Esophagus squamous epithelium (tissue), 5 donors: ENCODE measurements at places on chromosomes 5 and 9.

- DNase-seq: no peak
Measured at GRCh38 chr9:70020217-70020616, 23.4 kb upstream of the MAMDC2 start.

DNA sequence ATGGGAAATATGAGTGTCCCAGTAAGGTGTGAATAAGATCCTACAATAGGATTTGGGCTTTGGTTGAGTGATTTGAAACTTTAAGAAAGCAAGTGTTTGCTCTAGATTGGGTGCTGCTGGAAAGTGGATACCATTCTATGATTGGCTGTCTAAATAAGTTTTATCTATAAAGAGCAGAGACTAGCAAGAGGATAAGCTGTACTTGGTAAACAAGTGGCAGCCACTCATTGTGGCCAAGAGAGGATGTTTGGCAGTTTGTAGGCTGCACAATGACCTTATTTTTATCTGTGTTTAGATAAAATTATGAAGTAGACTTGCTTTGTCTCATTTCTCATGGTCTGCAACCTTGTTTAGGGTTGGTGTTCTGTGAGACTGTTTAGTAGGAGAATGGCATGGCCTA is 341.6 kb upstream of the PIK3R1 start:
- DNase-seq: no peak

DNA sequence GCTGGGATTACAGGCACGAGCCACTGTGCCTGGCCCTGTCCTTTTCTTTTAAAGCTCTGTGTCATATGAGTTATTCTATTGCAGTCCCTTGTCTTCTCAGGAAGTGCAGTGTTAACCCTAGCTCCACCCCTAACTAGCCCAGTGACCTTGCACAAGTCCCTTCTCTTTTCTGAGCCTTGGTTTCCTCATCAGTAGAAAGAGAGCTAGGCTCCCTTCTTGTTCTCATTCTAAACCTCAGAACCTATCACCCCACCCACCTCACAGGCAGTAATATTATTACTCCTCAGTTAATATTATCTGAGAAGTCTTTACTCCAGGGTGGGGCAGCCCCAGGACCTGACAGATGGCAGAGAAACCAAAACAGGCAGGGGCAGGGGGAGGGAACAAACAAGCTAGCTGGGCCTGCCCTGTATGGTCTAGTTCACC is 7.2 kb downstream of the CYFIP2 start:
- no peak for DNase-seq

- no peak for DNase-seq
Measured at GRCh38 chr5:9269014-9269413, 276.9 kb downstream of the SEMA5A start.

DNA sequence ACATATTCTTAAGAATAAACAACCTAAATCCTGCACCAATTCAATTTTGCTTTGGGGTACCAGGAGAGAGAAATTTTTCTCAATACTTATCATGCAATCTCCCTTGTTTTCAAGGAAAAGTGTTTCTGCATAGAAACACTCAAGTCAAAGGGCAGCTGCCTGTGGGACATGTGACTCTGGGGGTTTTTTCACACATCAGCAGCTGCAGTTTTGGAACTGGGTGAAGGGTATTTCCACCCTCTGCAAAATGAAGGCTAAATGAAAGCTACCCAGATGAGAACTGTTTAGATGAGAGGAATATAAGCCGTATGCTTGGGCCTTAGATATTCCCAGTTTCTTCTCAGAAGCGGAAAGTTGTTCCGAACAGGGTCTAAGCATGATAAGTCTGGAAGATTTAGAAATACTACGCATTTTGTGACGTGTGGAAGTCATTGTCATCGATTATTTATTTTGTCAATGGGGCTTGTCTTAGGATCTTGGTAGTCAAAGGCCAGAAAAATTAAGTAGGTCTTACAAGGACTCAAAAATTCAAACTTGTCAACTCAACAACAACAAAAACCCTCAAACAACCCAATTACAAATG is 64.3 kb upstream of the BOD1 start:
- no peak for DNase-seq

DNA sequence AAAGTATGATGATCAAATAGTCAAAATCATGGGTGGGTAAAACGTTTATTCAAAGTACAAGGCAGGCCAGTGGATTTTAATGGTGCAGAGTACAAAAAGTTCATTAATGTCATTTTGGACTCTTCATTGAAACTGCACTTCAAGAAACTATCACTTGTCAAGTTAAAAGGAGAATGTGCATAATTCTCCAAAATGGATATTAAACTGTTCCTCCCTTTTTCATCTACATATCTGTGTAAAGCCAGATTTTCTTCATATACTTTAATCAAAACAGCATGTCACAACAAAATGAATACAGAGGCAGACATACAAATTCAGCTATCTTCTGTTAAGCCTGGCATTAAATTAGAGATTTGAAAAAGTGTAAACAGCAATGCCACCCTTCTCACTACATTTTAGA is 401.6 kb downstream of the NR2F1-AS1 start:
- no peak for DNase-seq

- DNase-seq: no peak
Measured at GRCh38 chr5:63916786-63917185, 45.5 kb downstream of the HTR1A start.

DNA sequence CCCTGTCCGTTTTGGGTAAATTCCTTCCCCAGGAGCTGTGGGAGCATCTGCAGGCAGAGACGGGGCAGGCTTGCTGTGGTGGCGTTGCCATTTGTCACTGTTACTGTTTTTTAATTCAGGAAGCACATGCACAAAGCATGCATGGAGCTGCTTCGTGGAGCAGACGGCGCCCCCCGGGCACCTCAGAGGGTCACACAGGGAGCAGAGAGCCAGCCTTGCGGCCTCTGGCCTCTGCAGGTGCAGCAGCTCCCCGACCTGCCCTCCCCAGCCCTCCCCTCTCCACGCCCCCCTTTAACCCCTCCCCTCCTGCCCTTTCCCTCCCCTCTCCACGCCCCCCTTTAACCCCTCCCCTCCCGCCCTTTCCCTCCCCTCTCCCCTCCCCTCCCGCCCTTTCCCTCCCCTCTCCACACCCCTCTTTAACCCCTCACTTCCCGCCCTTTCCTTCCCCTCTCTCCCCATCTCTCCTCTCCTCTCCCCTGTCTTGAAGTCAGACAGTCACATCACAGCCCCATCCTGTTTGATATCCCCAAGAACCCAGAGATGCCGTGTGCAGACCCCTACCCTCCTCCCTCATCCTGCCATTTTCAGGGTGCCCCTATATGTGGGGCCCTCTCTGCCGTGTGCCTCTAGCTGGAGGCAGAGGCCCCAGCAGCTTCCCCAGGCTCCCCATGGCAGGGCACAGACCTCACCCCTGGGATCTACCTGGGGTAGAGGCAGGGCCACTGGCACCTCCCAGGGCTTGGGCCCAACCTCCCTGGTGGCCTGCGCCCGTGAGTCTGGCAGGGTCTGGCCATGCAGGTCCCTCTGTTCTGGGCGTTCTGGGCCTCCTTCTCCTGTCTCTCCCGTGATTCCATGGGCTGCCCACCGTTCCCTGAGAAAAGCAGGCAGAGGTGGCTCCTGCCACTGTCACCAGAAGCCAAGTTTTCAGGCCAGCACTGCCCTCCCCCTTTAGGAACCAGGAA is 29.6 kb upstream of the UBAC1 start:
- peak; percentile 22 for DNase-seq

- DNase-seq: no peak
Measured at GRCh38 chr9:113652355-113653152, 189.0 kb downstream of the RGS3 start.

GRCh38 chr5:112445626-112446350 is 26.7 kb upstream of the EPB41L4A start:
- no peak for DNase-seq

GRCh38 chr5:30693326-30693725 is 500.2 kb upstream of the CDH6 start:
- no peak for DNase-seq

DNA sequence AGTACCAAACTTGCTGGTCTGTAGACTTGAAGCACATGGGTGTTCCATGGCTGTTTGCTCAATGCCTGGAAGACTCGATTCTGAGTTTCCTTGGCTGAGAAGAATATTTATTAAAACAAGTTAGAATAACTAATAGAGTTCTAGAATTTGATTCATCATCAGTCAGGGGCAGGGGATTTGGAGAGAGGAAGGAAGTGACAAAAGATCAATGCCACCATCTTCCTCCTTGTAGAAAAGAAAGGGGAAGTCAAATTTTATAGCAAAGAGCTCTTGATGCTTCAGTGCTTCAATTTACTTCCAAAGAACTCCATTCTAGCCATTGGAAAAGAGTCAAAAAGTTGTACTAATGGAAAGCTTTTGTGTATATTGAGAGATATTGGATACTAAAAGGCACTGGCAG is 236.3 kb downstream of the MCTP1 start:
- DNase-seq: no peak

- no peak for DNase-seq
Measured at GRCh38 chr5:52948418-52949076, 40.6 kb upstream of the ITGA2 start.

DNA sequence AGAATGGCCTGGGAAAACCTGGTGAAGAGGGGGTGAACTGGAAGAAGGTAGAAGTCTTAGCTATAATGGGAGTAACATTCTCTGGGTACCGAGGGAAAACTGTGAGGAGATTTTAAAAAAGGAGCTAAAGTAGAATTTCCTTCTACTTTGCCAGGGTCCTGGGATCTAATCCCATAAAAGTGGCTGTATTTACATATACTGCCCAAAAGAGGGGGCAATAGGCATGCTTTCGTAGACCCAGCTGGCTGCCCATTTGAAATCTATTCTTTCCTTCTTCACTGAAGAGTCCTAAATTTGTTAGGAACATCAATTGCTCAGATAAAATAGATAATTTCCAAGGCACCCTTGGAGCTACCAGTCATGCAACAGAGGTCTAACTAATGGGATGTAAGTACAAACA is 159.2 kb downstream of the CDC42SE2 start:
- no peak for DNase-seq

DNA sequence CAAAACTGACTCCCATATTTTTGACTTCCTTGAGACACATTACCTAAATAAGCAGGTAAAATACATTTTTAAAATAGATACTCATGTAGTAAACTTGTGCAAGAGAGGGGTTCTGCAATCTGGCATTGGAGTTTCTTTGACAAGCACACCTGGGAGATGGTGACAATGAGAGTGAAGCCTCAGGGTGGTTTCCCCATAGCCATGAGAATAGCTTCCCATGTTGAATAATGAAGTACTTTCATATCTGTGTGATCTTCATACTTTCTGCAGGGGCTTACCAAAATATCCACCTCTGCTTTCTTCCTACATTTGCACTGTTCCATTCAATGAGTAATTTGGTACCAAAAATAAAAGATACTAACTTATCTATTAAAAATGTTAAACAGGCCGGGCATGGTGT is 44.7 kb upstream of the VCAN start:
- DNase-seq: no peak

DNA sequence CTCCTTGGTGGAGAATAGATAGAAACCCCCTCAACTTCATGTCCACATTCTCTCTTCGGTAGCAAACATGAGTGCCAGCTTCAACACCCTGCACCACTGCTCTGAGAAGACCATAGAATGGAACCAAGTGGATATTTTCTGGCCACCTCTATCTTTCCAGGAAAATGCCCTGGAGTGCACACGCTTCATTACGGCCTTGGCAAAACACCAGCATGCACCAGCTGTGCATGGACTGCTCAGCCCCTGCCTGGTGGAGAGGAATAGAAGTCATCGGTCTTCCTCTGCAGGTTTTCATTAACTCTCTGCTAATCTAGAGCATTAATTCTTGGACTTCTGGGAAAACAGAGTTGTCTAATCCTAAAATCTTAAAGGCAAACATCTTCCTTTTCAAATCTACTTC is 211.6 kb upstream of the TMEM161B start:
- DNase-seq: no peak

DNA sequence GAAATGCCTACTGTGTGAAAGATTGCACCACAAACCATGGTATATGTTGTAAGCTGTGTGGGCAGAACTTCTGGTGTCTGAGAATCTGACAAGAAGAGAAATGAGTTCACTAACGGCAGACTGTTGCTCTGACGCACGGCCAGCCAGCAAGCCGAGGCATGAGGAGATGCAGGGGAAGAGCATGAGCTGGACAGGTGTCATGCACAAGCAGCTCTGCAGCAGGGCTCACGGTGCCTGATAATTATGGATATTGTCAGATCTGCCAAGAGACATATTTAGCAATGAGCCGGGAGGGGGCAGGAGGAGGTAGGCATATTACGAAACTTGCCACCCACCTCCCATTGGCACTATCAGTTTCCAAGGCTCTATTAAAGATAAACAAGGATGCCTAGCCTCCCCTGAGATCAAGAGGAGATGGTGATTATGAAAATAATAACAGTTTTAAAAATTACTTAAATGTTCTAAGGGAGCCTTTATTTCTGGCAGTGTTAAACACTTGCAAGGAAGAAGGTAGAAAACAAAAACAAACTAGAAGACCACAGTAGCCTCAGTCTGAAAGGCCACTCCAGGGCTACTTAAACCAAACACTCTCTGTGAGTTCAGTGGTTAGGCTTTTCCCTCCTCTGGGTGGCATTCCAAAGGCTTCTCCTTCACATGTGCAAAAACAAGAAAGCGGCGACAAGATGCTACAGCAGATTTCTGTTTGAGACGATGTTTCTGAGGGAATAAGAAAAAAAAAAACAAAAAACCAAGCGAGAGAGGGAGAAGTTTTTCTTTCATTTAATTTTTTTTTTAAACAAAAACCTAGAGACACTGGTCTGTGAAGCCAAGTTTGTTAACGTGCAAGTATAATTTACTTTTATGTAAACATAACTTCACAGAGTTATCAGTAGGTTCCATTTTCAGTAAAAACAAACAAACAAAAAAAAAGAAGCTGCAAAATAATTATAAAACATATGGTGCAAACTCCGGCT is 339.5 kb downstream of the BNC2 start:
- DNase-seq: no peak

DNA sequence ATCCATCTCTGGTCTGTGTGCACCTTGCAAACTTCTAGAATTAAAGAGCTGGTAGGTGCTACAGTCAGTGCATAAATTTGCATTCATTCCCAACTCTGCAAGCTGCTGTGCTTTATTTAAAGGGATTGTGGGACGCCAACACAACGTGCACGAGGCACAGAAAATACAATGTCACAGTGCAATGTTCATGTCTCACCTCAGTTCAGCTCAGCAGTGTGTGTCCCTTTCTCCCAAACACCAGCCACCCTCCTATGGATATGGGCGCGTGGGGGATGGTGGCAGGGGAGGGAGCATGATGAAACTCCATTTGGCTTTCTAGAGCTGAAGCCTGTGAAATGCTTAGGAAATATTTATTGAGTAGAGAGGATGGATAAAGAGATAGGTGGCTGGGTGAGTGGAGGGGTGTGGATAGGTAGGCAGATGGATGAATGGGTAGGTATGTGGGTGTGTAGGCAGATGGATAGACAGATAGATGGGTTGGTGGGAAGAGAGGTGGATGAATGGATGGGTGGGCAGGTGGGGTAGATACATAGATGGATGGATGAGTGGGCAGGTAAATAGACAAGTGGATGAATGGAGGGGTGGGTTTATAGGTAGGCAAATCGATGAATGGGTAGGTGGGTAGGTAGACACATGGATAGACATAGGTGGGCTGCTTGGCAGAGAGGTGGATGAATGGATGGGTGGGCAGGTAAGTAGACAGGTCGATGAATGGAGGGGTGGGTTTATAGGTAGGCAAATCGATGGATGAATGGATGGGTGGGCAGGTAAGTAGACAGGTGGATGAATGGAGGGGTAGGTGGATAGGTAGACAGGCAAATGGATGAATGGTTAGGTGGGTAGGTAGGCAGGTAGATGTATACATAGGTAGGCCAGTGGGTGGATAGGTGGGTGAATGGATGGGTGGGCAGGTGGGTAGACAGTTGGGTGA is 92.7 kb upstream of the FCN2 start:
- DNase-seq: no peak

- DNase-seq: no peak
Measured at GRCh38 chr5:180095545-180095944, 24.0 kb upstream of the RNF130 start.
